Stimulated activated CD4-positive, alpha-beta T cell treated with anti-CD3 and anti-CD28 coated beads, Interleukin-1b, Interleukin-23, amount 100 ng/mL, for 4 hours (primary cell): ENCODE measurements at places on chromosomes 1 and 21.
A peak's percentile ranks its signal among the peaks of the same experiment; 100 is the strongest.

- no peak for DNase-seq
These were observed 19.2 kb upstream of the EDEM3 start for GRCh38 chr1:184773762-184774320.

DNA sequence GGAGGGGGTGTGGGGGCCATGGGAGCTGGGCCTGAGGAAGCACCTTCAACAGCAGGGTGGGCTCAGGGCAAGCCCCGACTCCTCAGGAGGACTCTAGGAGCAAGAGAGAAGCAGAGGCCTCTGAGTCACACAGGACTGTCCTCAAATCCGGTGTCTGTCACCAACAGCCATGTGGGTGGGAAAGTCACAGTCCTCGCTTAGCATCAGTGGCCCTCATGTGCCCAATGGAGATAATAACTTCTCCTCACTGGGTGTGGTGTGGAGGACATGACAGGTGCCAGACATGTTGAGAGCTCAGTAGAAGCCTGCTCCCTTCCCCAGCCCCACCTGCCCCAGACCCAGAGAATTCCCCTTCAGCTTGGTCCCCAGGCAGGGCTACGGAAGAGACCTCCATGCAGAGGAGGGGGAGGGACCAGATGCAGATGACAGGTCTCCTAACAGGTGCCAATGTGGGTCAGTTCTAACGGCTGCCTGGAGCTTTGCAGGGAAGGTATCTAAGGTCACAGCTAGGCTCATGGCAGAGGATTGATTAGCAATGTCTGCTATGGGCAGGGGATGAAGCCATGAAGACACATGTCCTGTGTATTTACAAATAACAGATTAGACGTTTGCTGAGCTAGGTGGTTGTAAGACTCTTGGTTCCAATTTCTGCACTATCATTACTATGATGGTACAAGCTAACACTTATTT, 30.2 kb downstream of the TTC39A start:
- DNase-seq, result no peak

DNA sequence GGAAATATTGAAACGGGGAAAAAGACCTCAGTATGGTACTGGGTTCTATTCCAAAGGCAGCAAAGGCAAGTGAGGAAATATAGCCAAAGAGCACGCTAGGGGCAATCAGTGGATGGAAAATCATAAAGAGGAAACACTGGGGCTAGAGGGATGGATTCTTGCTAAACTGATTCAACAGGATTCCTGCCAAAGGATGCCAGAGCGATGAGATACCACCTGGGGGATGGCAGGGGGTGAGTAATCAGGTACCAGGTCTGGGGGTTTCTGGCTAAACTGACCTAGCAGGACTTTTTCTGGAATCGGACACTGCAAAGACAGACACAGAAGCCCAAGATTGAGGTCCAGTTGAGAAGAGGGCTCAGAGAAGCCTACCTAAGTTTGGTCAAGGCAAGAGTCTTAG, 6.7 kb downstream of the CHI3L2 start:
- DNase-seq, result no peak

GRCh38 chr1:183912265-183912886, 107.5 kb downstream of the RGL1 start:
- DNase-seq, result no peak

GRCh38 chr1:118082984-118083383, 102.0 kb downstream of the SPAG17 start:
- no peak for DNase-seq

- DNase-seq, result no peak
These were observed 88.2 kb downstream of the PSMG1 start for GRCh38 chr21:39094847-39095579.

- DNase-seq, result no peak
These were observed 49.4 kb downstream of the CDCP2 start for GRCh38 chr1:54103414-54103813.

- no peak for DNase-seq
These were observed 12.3 kb downstream of the RCAN3 start for GRCh38 chr1:24514946-24515345.

DNA sequence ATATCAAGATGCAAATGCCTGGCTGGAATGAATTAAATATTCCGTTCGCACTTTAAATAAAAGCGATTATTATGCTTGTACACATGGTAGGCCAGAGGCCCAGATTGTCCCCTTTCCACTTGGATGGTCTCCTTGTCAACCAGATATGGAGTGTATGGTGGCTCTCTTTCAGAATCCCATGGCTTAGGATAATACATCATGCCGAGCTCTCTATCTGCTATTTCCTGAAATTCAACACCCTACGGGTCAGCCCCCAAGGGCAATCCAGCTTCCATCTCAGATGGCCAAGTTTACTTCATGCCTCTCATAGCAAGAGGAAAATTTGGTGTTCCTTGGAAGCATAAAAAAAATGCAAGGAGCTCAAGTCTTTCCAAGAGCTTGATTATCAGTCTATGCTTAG, 25.4 kb upstream of the FMO1 start:
- DNase-seq, result no peak

DNA sequence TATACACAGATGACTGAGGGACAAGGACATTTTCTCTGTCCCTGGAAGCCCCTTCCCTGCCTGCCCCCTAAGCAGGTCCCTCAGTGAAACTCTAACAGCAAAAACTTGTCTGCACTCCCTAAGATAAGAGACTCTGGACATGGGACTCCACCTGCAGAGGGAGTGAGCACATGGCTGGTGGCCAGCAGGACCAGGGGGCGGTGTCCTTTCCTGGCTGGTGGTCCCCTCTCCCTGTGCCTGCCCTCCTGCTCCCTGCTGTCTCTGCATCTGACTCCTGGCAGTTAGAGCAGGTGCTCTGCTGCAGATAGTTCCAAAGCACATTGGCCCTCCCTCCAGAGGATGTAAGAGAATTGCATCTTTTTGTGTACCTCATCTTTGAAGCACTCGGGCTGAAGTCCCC, 215.5 kb downstream of the GRIK3 start:
- no peak for DNase-seq

DNA sequence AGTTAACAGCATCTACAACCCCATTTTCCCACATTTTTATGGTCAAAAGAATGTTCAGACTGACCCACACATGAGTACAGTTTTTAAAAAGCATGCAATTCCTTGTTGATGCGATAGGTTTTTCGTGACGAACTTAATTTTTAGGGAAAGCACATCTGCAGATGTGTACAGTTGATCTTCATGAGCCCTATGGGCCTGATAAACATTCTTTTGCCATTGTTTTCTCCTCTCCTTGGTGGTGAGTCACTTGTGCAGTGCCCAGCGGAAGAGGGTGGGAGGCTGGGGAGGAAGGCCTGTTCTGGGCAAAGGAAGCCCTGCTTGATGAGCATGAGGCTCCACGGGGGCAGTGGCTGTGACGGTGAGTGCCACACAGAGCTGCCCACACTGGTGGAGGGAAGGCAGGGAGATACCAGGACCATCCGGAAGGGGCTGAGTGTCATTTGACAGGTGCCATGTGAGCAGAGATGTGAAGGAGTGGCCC, 5.3 kb downstream of the ARF1 start:
- DNase-seq, result no peak

DNA sequence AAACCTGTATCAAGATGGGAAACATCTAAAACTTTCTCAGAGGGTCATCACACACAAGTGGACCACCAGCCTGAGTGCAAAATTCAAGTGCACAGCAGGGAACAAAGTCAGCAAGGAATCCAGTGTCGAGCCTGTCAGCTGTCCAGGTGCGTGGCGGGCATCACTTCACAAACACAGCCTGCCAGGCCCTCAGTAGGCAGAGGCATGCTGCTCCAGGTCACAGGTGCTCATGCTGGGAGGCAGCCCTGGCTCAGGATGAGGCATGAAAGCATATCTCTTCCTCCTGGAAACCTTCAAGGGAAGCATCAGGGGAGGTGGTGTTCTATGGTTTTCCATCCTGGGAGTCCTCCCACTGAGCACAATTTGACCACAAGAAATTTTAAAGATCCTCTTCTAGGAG, 6.3 kb downstream of the CD2 start:
- no peak for DNase-seq

DNA sequence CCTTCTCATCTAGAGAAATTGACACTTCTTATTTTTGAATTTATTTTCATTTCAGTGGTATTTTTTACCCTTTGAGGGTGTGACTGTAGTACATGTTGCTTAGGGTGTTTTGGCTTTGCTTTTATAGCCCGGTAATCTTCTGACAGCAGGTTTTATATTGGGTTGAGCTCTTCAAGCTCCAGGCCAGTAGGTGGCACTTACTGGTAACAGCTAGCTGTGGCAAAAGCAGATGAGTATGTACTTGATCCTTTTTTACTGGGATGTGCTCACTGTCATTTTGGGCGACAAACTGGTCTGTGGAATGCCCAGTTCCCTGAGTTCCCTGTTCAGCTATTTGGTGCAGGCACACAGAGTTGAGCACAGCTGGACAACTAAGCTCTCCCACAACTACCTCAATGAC, 916.2 kb upstream of the B3GALT2 start:
- DNase-seq, result no peak

GRCh38 chr1:212238552-212238951, 46.7 kb upstream of the PPP2R5A start:
- no peak for DNase-seq

- no peak for DNase-seq
These were observed 27.3 kb downstream of the COL6A2 start for GRCh38 chr21:46124926-46125845.

DNA sequence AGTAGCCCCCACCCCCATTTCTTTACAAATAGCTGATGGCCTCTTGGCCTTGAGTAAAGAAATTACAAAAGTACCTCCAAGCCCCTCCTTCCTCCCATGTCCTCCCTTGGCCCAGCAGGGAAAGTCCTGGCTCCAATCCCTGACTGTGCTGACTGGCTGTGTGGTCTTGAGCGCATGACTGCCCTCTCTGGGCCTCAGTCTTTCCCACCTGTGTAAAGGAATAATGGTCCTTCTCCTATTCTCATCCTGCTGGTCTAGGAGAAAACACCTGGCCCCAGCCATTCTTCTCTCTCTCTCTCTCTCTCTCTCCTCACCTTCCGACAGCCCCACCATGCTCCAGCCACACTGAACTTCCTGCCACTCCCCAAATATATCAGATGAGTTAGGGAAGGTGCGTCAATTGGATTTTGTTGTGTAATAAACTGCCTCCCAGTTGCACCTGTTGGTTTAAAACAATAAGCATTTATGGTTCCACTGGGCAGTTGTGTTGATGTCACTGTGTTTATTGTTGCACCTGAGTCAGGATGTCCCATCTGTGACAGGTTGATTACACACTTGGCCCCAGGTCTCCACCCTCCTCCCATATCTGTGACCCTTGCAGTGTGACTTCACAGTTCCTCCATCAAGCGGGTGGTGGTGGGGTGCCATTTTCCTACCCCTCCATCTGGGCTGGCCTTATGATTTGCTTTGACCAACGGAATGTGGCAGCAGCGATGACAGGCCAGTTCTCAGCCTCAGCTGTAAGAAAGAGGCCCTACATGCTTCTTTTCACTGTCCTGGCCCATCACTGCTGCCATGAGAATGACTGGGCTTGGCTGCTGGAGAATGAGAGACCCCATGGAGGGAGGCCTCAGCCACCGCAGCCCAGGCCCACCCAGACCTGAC, 22.3 kb upstream of the LRP8 start:
- no peak for DNase-seq

- DNase-seq, result peak; percentile 54
These were observed 66.5 kb upstream of the UBE2U start for GRCh38 chr1:64136752-64137411.

GRCh38 chr1:51303751-51304251, 26.6 kb downstream of the TTC39A start:
- no peak for DNase-seq
